ENCODE measurements at places on chromosomes 1 and 21. TPM values are rescaled to one million over a fixed set of nuclear protein-coding genes. Genes with fewer than 3 reads are reported as not detected.
A peak's percentile ranks its signal among the peaks of the same experiment; 100 is the strongest.

The TMEM52 gene
- total RNA-seq: 0.91 TPM

DNA sequence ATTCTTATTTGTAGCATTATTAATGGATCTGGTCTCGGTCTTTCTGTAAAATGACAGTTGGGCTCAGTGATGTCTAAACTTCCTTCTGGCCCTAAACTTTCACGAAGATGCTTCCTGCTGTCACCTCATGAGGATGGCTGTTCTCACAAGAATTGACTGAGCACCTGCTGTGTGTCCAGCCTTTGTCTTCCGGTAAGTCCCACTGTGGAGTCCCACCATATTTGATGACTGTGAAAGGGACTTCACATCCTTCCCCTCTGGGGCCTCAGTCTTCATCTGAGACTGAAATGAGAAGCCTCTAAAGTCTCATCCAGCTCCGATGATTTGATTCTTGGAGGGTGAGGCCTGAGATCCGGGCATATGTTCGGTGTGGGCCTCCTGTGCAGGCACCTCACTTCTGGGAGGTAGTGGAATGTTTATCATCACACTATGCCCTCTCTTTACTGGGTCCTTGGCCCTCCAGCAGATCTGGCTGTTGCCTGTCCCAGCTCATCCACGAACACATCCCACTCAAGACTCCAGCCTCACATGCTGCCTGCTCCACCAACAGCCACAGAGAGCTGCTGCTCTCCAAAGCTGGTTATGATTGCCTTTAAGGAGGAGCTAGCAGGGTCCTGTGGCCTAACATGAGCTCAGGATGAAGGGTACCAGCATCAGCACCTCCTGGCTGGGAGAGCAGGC is 95.8 kb downstream of the KCNN3 start:
- H3K4me3 ChIP-seq: no peak overlapping the region
- no peak for DNase-seq
- H3K27me3 ChIP-seq: no peaks in the 10 kb centered on the region

DNA sequence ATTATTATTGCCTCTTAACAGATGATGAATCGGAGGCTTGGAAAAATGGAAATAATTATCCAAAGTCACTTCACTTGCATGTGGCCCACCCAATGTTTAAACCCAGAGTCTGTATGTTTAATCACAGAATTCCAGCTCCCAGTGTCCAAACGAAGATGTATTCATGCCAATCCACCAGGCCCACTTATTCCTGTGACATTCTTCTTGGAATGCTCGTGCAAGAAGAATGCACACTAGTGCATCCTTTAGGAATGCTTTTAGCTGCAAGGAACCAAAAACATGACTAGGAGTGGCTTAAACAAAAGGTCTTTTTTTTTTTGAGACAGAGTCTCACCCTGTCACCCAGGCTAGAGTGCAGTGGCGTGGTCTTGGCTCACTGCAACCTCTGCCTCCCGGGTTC is 8.9 kb upstream of the OPRD1 start:
- H3K4me3 ChIP-seq: no peak overlapping the region
- no peak for DNase-seq
- H3K27ac ChIP-seq: no peak overlapping the region
- H3K36me3 ChIP-seq: no peaks in the 10 kb centered on the region
- peaks cover 32% of the 10 kb centered on the region for H3K27me3 ChIP-seq

The TNFSF4 gene
- total RNA-seq: 0.23 TPM

GRCh38 chr21:15365751-15366392 is 301.1 kb upstream of the NRIP1 start:
- no peak overlapping the region for H3K27ac ChIP-seq
- H3K27me3 ChIP-seq: no peaks in the 10 kb centered on the region
- no peaks in the 10 kb centered on the region for H3K36me3 ChIP-seq
- H3K4me3 ChIP-seq: no peak overlapping the region
- no peak for DNase-seq

- peak; percentile 50 for DNase-seq
- H3K36me3 ChIP-seq: no peaks in the 10 kb centered on the region
- peaks cover 15% of the 10 kb centered on the region for H3K4me1 ChIP-seq
- no peak overlapping the region for H3K27ac ChIP-seq
Measured at GRCh38 chr1:192601567-192601966, 26.0 kb downstream of the RGS1 start.

DNA sequence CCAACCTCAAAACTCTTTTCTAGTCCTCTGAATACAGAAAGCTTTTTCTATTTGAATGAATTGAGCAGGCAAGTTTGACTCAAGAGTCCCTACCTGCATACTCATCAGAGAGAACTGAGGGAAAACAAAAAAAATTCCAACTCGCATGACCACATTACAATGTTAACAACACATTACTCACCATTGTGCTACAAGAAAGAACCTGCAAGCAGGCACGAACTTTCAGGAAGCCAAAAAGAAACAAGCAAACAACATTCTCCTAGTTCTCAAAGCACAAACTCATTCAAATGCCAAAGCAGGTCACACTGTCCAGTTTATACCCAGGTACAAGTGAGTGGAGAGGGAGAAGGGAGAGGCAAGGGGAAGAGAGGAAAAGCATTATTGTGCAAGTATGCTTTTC is 14.6 kb downstream of the OTUD7B start:
- DNase-seq: peak; percentile 75
- H3K4me1 ChIP-seq: peaks cover 28% of the 10 kb centered on the region
- H3K27me3 ChIP-seq: no peaks in the 10 kb centered on the region

- peak; percentile 70 for DNase-seq
- no peak overlapping the region for H3K4me3 ChIP-seq
- no peaks in the 10 kb centered on the region for H3K36me3 ChIP-seq
- peaks cover 12% of the 10 kb centered on the region for H3K4me1 ChIP-seq
- no peak overlapping the region for H3K27ac ChIP-seq
- no peaks in the 10 kb centered on the region for H3K27me3 ChIP-seq
Measured at GRCh38 chr1:90317628-90318027, 322.7 kb downstream of the ZNF326 start.

DNA sequence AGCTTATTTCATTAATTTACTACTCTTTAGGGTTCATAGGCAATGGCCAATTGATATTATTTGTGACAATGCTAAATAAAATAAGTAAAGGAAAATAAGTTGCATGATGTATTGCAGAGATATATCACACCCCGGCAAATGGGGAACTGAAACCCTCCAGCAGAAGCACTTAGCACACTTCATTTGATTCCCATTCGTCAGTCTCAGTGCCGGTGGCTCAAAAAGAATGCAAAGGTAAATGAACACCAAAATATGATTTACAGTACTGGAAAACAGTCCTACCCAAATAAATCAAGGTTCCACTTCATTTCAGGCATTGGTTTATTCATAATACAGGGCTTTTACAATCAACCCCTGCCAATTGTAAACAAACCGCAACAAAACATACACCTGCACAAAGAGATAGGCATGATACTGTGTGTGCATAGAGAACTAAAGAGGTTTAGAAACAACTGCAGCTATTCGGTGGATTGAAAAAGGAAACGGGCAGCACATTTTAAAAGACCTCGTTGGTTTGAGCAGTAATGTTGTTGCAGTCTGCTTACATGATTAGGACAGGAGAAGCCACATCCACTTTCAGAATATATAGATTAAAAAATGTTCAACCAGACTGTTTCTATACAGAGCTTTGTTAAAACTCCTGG is 1019.2 kb downstream of the TTLL7 start:
- no peak overlapping the region for H3K27ac ChIP-seq
- no peak for DNase-seq
- no peaks in the 10 kb centered on the region for H3K27me3 ChIP-seq
- H3K36me3 ChIP-seq: no peaks in the 10 kb centered on the region
- no peaks in the 10 kb centered on the region for H3K4me1 ChIP-seq
- H3K4me3 ChIP-seq: no peak overlapping the region

DNA sequence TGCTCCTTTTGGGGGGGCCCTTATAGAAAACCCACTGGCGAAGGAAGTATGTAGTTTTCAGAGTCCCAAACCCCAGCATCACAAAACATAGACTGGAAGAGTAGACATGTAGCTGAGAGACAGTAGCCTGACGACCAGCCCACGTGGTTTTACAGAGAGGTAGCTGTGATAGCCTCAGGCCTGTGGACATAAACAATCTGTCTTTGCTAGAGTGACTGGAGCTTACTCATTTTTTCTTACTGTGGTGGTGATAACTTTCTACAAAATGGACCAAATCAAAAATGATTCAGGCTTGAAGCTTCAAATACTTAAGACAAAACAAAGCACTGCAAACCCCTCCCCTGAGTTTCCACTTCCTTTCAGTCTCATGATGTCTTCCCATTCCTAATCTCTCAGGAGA is 497.0 kb downstream of the RWDD3 start:
- peaks cover 16% of the 10 kb centered on the region for H3K4me1 ChIP-seq
- H3K36me3 ChIP-seq: no peaks in the 10 kb centered on the region
- H3K27me3 ChIP-seq: no peaks in the 10 kb centered on the region
- no peak overlapping the region for H3K4me3 ChIP-seq

The SYT14 gene
- 0.79 TPM for total RNA-seq

DNA sequence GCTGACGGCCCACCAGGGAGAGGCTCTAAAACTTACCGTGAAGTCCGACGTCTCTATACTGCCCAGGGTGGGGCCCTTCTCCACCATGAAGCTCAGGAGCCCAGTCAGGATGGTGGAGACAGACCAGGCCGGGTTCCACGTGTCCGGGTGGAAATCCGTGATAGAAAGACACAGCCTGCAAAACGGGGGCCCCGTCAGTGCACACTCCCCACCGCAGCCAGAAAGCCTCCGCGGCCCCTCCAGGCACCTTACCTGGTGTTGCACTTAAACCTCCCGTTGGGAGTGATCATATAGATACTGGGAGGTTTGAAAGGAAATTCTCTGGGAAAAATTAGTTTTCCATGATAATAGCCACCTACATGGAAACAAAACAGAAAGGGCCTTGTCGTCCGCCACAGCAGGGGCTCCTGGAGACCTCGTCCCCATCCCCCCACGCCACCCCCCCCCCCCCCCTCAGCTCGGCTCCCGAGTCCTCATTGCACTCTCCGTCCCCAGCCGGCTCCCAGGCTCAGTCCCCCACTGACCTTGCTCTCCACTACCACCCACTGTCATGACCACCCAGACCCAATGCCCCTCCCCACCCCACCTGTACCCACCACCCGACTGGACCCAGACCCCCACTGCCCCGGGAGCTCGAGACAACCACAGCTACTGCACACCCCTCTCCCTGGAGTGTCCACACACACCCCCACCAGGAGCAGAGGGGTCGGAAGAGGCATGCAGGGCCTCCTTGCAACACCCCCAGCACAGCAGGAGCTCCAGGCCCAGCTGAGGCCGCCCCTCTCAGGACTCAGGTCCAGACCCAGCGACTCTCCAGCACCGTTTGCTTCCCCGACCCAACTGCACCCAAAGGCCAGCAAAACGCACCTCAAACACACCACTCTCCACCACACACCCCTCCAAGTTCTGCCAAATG is 10.7 kb upstream of the C1QTNF12 start:
- no peaks in the 10 kb centered on the region for H3K27me3 ChIP-seq
- DNase-seq: no peak
- no peak overlapping the region for H3K27ac ChIP-seq
- peaks cover 75% of the 10 kb centered on the region for H3K36me3 ChIP-seq
- H3K4me1 ChIP-seq: peaks cover 17% of the 10 kb centered on the region

GRCh38 chr1:204445860-204446412 is 34.3 kb upstream of the PPP1R15B start:
- H3K4me1 ChIP-seq: peaks cover 46% of the 10 kb centered on the region
- no peak overlapping the region for H3K4me3 ChIP-seq
- DNase-seq: peak; percentile 41
- no peaks in the 10 kb centered on the region for H3K27me3 ChIP-seq
- no peak overlapping the region for H3K27ac ChIP-seq
